ENCODE measurements at places on chromosomes 12 and 14. TPM values are rescaled to one million over a fixed set of nuclear protein-coding genes. Genes with fewer than 3 reads are reported as not detected.

Gene SVOP
- total RNA-seq, result under 0.01 TPM

Gene NUDT14
- 4.0 TPM for total RNA-seq

Gene MMP19
- 4.2 TPM for total RNA-seq

Gene OR11H7
- not detected for total RNA-seq

Gene GPD1
- 0.39 TPM for total RNA-seq

Gene KCNC2
- not detected for total RNA-seq

Gene RTL1
- total RNA-seq, result not detected

Gene GPR68
- 16.7 TPM for total RNA-seq

Gene SERPINA12
- total RNA-seq, result not detected

Gene SLC7A7
- total RNA-seq, result 2.5 TPM

Gene TUNAR
- not detected for total RNA-seq

Gene TRIM9
- total RNA-seq, result 4.0 TPM

Gene RFX4
- not detected for total RNA-seq

Gene RD3L
- total RNA-seq, result not detected

Gene SLCO1B1
- not detected for total RNA-seq

Gene MAP1LC3B2
- 0.48 TPM for total RNA-seq

Gene SLC39A5
- total RNA-seq, result 0.36 TPM

Gene KRT85
- total RNA-seq, result not detected

Gene ING4
- 33.3 TPM for total RNA-seq

Gene KRT7
- total RNA-seq, result 0.68 TPM

Gene FAM216A
- 26.7 TPM for total RNA-seq

Gene RHEBL1
- 13.2 TPM for total RNA-seq

Gene GALNT9
- not detected for total RNA-seq

Gene SERPINA3
- total RNA-seq, result 0.96 TPM

Gene BIN2
- not detected for total RNA-seq

Gene CLEC9A
- total RNA-seq, result not detected

Gene GALC
- 14.8 TPM for total RNA-seq

Gene COL2A1
- not detected for total RNA-seq

Gene FITM1
- total RNA-seq, result not detected

Gene NELL2
- total RNA-seq, result 1.1 TPM

Gene CCDC177
- not detected for total RNA-seq

Gene BHLHE41
- total RNA-seq, result 7.8 TPM

Gene TPPP2
- total RNA-seq, result not detected

Gene PRH2
- total RNA-seq, result not detected

Gene TCL1B
- not detected for total RNA-seq

Gene AHNAK2
- total RNA-seq, result 3.7 TPM

Gene WNT1
- total RNA-seq, result not detected

Gene KRT72
- not detected for total RNA-seq

Gene JPH4
- total RNA-seq, result not detected

Gene BEGAIN
- total RNA-seq, result not detected

Gene CPNE6
- total RNA-seq, result not detected

Gene WNT5B
- 42.9 TPM for total RNA-seq

Gene ELK3
- total RNA-seq, result 29.5 TPM

Gene PUS1
- 9.5 TPM for total RNA-seq

Gene TGM1
- total RNA-seq, result 0.60 TPM

Gene CLEC4D
- total RNA-seq, result not detected

Gene C12orf56
- not detected for total RNA-seq

Gene FAM161B
- 2.1 TPM for total RNA-seq

Data from RPMI7951 (cell line).